ENCODE measurements at places on chromosomes 5 and 9.

GRCh38 chr5:98904780-98905179 is 24.0 kb downstream of the CHD1 start:
- peak; percentile 25 for DNase-seq

- DNase-seq, result no peak
These were observed 6.5 kb upstream of the GLE1 start for GRCh38 chr9:128497824-128498610.

DNA sequence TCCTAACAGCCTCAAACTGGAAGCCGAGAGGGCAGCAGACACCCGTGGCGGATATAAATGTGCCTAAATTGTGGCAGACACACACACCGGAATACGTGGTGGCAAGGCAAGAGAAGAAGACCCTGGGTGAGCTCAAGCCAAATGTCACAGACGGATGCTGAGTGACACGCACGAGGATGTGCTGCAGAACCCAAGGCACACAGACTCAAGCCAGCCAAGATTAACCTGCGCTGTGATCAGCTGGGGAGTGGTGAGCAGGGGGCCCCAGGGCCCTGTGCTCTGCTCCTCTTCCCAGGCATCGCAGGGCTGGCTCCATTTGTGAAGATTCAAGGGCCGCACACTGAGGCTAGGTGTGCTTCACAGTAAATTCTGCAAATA is 16.4 kb downstream of the SEMA4D start:
- no peak for DNase-seq

DNA sequence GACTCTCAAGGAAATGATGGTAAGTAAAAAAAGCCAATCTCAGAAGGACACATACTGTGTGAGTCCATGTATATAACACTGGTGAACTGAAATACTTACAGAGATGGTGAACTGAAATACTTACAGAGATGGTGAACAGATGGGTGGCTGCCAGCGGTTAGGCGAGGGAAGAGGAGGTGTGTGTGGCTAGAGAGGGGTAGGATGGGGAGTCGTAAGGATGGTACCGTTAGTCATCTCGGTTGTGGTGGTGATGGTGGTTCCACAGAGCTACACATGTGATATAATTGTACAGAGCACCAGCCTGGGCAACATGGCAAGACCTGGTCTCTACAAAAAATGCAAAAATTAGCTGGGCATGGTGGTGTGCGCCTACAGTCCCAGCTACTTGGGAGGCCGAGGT is 113.6 kb upstream of the RAPGEF1 start:
- DNase-seq, result peak; percentile 12

- DNase-seq, result no peak
These were observed 72.3 kb downstream of the WNK2 start for GRCh38 chr9:93255994-93256877.

DNA sequence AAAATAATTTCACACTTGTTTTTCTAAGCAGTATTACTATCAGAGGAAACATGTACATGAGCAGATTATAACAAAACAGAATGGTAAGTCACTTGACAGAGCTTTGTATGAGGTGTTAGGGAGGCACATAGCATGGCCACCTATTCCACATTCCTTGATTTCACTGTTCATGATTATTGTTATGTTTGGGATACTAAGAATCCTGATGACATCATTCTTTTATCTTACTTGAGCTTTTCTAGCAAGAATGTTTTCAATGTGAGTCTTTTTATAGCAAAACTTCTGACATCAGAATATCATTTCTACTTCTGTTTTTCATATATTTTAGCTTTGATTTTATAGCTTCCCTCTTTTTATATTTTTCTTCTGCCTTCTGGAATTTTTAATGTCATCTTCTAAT is 208.2 kb downstream of the DMRTA1 start:
- DNase-seq, result no peak

DNA sequence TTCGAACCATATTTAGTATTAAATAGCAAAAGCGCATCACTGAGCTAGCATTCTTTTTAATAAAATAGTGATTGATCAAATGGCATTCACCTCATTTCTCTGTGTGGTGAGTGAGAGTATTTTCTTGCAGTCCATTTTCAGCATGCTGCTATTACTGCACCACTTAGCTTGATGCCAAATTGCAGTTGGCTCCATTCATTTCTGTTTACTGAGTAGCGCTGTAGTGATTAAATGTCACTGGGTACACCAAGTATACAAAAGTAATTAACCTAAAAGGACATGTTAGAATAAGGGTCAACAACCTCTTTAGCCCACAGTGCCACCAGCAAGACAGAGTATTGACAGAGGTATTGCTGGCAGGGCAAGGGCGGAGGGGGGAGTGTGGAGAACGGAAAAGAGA is 122.0 kb downstream of the TLE4 start:
- no peak for DNase-seq

- DNase-seq, result no peak
These were observed 34.0 kb downstream of the GAPVD1 start for GRCh38 chr9:125295657-125296056.

DNA sequence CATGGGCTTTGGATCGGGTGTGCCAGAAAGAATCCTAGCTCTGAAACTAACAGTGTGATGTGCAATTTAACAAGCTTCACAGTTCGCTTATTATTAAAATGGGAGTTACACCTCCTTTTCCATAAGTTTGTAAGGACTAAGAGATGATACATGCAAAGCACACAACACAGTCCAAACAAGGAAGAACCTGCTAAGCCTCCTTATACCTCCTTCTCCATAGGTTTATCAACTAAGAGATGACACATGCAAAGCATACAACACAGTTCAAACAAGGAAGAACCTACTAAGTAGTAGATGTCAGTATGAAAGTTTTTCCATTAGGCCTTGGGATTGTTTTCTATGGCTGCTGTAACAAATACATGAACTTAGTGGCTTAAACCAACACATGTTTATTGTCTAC is 215.9 kb downstream of the DCP2 start:
- DNase-seq, result no peak

DNA sequence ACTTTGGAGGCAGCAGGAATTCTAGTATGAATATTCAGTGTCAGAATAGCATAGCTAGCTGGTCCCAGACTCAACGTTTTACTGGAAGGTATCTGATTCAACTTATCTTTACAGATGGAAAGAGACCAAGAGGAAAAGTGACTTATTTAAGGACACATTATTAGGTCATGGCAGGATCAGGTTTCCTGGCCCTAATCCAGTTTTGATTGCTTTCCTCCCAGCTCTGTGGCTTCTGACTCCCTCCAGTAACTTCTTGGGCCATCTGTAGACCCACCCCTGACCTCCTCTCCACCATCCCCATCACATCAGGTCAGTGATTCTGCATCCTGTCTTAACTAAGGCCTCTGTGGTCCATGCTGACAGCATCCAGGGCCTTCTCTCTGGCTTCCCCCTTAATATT is 38.4 kb downstream of the SH3TC2 start:
- no peak for DNase-seq

GRCh38 chr5:35029333-35029732 is 18.4 kb downstream of the AGXT2 start:
- peak; percentile 3 for DNase-seq

- no peak for DNase-seq
These were observed 5.6 kb downstream of the FER start for GRCh38 chr5:108753331-108753730.

DNA sequence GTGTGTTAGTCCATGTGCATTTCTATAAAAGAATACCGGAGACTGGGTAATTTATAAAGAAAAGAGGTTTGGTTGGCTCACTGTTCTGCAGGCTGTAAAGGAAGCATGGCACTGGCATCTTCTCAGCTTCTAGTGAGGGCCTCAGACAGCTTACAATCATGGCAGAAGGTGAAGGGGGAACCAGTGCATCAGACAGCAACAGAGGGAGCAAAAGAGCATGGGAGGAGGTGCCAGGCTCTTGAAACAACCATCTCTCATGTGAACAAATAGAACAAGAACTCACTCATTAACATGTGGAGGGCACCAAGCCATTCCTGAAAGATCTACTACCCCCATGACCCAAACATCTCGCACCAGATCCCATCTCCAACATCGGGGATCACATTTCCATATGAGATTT is 89.2 kb upstream of the IL33 start:
- DNase-seq, result no peak

GRCh38 chr5:154368041-154368800 is 77.6 kb upstream of the SAP30L start:
- no peak for DNase-seq

- DNase-seq, result no peak
These were observed 321.7 kb downstream of the SH3GL2 start for GRCh38 chr9:17900606-17901005.

GRCh38 chr5:137604348-137605095 is 105.4 kb upstream of the SPOCK1 start:
- no peak for DNase-seq

DNA sequence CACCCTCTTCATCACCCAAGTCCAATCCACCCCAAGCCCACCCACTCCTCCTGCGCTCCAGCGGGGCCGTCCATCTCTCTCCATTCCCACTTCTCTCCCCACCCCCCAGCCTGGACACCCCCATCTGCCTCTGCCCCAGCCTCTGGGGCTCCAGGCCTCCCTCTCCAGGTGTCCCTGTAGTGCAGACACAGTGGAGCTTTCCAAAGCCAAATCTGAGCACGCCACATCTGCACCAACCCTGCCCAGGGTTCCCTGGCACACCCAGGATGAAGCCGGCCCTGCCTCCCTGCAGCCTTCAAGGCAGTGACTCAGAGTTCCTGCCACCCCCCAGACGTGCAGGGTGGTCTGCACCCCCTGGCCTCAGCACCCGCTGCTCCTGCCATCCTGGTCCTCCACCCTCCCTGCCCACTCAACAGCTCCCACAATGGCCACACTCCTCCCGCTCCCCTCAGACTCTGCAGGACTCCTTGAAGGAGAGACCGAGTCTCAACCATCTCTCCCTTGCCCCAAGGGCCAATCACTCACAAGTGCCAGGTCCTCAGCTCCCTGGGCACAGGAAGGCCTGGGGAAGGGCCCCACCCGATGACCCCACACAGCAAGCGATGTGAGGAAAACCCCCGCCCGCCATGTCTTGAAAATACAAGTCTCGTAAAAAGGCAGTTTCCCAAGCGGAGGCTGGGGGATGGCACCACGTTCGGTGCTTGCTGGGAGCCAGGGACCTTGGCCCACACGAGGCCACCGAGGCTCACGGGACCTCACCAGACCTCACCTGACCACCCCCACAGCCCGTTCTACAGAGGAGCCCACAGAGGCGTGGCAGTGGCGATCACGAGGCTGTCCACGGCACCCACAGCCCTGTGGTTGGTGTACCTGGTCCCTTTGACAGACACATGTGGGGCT is 22.2 kb downstream of the VAV2 start:
- DNase-seq, result no peak

- no peak for DNase-seq
These were observed 52.1 kb upstream of the EXOC3 start for GRCh38 chr5:390623-391491.

DNA sequence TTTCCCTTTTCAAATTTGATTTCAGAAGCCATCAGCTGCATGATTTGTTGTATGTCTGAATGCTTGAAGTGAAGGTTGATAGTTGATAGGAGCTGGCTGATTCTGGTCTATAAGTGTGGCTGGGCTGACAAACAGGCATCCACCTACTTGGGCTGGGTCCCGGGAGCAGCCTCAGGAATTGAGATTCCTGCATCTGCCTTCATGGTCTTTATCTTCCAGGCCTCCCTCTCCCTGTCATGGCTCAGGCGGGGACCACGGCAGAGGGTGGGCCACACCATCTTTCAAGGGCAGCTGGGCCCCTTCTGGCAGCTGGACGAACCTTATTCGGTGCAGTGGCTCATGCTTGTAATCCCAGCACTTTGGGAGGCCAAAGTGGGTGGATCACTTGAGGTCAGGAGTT is 55.9 kb downstream of the ROPN1L start:
- no peak for DNase-seq

- peak; percentile 30 for DNase-seq
These were observed 1.3 kb downstream of the DENND1A start for GRCh38 chr9:123928533-123929176.

GRCh38 chr9:95874303-95874988 is 1.0 kb upstream of the ERCC6L2 start:
- no peak for DNase-seq

DNA sequence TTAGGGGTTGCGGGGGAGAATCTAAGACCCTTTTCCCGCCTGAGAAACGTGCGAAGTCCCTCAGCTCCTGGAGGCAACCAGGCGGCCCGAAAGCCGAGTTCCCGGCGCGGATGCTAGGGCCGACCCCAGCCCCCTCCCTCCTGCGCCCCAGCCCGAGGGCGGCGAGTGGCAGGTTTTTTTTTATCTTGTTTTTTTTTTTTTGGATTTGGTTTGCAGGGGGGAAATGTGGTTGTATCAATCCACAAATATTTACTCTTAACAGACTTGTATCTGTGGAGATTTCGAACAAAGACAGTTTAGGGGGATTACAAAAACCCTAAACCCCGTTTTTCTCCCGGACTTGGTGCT is 10.7 kb downstream of the LMX1B start:
- no peak for DNase-seq

DNA sequence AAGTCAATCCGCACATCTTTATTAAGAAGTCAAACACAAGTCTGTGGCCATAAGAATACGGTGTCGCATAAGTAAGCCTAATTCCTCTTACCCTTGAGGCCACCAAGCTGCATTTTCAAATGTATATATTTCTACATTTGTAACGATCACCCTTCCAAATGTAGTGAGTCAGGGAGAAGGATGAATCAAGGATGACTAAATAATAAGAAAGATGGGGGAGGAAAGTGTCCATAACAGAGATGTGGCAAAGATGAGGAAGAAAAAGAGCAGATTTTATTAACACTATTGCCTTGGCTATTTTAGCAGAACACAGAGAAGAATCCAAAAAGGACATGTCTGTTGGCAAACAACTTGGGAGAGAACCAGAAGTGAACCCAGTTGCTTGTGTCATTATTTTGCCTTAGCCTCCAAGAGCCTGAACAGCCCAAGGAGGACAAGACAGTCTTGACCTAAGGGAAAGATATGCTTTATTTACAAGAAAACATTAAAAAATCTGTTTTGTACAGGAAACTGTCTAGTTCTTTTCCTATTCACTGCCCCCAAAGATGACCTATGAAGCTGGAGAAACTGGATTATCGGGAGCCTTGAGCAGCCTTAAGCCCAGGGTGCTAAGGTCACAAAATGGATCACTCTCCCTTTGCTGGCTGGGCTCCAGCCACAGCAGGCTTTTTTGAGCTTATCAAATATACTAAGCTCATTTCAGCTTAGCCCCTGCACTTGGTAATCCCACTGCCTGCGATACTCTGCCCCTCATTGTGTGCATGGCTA is 101.5 kb downstream of the PLCXD3 start:
- DNase-seq, result no peak

GRCh38 chr5:134086943-134087305 is 27.6 kb upstream of the TCF7 start:
- peak; percentile 89 for DNase-seq

- no peak for DNase-seq
These were observed 20.5 kb downstream of the NEURL1B start for GRCh38 chr5:172661526-172661925.

DNA sequence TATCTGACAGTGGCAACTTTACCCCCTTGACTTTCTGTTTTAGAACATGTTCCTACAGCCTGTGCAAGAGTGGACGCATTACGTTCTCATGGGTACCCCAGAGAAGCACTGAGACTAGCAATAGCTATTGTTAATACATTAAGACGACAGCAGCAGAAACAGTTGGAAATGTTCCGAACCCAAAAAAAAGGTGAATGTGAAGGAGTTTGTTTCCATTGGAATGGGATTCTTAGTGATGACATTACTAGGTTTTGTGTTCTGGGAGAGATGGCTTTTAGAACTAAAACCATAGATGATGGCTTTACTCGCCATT is 194.1 kb downstream of the ZSWIM6 start:
- no peak for DNase-seq

All from activated CD4-positive, alpha-beta T cell treated with anti-CD3 and anti-CD28 coated beads for 48 hours (primary cell).